ENCODE measurements at places on chromosomes 1 and 21.

- DNase-seq: no peak
Measured at GRCh38 chr1:7594714-7595295, 176.3 kb upstream of the VAMP3 start.

GRCh38 chr21:45698493-45699184 lies 55.1 kb downstream of the PCBP3 start:
- no peak for DNase-seq

GRCh38 chr1:82755671-82756070 lies 954.9 kb downstream of the ADGRL2 start:
- no peak for DNase-seq

GRCh38 chr1:203074610-203075009 lies 11.2 kb downstream of the MYOG start:
- no peak for DNase-seq

- DNase-seq: peak; percentile 24
Measured at GRCh38 chr1:2840036-2840809, 38.7 kb upstream of the TTC34 start.

GRCh38 chr1:248696774-248697173 lies 5.8 kb downstream of the OR14I1 start:
- DNase-seq: no peak

DNA sequence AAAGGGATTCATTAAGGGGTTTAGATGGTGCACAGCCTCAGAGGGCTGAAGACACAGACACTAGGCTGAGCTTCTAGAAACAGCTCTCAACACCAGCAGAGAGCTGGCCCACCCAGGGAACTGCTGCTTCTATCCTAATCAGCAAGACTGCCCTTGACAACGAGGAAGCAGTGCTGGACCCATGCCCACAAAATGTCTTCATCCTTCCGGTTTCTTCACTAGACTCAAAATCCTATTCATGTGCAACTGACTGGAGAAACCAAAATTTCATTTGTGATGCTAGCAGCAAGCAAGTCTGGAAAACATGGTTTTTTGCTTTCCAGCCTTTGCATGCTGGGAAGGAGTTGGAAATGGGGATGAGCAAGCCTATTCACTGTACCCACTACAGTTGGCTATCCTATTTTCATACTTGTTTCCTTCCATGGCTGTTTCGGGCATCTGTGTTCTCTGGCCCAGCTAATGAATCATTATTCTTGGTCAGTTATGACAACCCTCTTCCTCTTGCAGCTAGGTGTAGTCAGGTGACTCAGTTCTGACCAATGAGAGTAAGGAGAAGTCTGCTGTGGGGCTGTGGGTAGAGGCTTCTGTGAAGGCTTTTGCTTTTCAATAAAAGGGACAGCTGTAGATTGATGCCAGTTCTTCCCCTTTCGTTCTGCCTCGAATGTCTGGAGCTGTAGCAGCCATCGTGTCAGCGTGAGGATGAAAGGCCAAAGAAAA lies 14.6 kb upstream of the TMEM61 start:
- no peak for DNase-seq

- no peak for DNase-seq
Measured at GRCh38 chr1:22892789-22893188, 79.9 kb downstream of the LACTBL1 start.

DNA sequence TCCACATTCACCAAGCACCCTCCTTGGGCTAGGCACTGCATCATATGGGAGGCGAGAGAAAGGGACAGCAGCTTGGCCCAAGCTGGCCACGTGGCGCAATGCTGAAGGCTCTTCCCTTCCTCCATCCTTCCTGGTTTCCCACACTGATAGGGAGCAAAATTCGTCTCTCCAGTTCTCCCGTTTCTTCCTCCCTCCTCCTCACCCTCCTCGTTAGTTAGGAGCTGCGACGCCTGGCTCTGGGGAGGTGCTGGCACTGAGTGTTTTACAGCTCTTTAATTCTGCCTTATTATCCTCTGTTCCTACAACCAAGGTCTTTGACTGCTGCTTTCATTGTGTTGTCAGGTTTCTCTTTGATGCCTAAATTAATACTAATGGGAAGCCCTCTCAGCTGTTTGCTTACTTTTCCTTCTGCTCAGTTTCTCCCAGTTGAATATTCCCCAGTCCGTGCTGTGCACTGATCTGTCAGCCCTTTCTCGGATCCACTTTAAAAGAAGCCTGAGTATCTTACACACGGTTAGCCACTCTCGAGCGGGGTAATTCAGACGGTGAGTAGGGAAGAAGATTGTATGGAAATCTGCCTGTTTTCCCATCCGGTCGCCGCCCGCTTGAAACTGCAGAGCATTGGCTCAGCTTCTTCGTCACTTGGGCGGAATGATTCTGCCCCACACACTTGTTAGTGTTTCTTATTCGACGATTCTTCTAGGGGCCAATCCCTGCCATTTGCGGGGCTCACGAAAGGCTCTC lies 56.2 kb upstream of the SMYD2 start:
- DNase-seq: no peak

DNA sequence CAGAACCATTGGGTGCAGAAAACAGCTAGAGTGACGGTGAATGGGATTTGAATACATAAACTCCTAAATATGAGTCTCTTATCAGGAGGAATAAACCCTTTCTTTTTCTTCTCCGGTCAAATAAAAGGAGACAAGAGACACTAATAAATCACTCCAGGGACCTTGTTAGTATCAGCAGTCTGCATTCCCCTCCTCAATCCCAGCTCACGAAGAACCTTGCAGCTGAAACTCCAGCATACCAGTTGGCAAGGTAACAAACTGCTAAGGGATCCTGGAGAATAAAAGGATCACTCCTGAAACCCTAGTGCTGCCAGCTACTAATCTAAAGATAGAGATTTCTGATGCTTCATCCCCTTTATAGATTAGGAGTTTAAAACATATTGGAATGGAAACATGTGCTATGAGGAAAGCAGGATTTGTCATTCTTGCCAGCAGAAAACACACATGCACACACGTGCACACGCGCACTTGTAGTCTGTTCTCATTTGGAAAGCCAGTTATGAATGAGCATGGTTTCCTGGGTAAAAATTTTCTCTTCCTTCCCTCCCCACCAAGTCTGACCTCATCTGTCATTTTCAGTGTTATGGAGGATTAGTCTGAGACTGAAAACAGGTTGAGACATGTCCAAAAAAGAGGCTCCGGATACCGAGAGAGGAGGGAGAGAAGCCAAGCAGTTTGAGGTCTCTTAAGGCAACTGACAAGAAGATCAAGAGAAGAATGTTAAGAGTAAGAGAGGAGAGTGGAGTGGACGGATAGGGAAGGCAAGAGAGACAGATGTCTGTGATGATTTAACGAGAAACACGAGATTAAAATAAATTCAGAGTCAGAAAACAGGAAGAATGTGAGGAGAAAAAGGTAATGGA lies 10.9 kb downstream of the IER5 start:
- DNase-seq: no peak

- no peak for DNase-seq
Measured at GRCh38 chr1:157154291-157154690, 16.1 kb upstream of the ETV3 start.

GRCh38 chr1:236281198-236281653 lies 532 bp downstream of the ERO1B start:
- no peak for DNase-seq

- DNase-seq: no peak
Measured at GRCh38 chr1:37398096-37398495, 76.3 kb upstream of the ZC3H12A start.

DNA sequence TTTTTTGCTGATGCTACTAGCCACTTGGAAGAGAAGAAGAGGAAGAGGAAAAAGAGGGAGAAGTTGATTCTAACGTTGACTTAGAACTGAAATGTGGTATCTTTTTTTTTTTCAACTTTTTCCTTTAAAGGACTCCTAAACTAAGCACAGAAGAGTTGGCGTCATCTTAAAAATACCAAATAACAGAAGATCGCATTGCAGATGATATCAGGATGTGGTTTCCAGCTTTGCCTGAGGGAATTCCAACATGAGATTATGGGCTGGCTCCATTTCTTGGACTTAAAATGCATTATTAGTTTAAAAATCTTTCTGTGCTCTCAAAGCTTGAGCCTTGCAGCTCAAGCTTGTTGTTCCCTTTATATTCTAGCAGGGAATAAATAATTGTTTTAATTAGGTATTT lies 29.8 kb downstream of the WDR3 start:
- no peak for DNase-seq

GRCh38 chr1:72516264-72516663 lies 233.9 kb upstream of the NEGR1 start:
- DNase-seq: no peak

- DNase-seq: no peak
Measured at GRCh38 chr1:6927626-6928025, 142.4 kb downstream of the CAMTA1 start.

GRCh38 chr1:34842952-34843371 lies 16.6 kb downstream of the SMIM12 start:
- DNase-seq: no peak

- DNase-seq: peak; percentile 38
Measured at GRCh38 chr1:153922076-153922971, 448 bp downstream of the GATAD2B start.

DNA sequence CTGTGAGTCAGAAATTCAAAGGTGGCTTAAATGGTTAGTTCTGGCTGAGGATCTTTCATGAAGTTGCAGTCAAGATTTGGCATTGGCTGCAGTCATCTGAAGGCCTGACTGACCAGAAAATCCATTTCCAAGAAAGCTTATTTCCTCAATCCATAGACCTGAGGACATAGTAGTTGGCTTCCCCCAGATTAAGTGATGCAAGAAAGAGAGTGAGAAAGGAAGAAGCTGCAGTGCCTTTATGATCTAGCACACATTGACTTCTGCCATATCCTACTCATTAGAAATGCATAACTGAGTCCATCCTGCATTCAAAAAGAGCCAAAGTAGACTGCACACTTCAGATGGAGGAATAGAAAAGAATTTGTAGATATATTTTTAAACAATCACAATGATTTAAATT lies 222.6 kb downstream of the COL24A1 start:
- no peak for DNase-seq

DNA sequence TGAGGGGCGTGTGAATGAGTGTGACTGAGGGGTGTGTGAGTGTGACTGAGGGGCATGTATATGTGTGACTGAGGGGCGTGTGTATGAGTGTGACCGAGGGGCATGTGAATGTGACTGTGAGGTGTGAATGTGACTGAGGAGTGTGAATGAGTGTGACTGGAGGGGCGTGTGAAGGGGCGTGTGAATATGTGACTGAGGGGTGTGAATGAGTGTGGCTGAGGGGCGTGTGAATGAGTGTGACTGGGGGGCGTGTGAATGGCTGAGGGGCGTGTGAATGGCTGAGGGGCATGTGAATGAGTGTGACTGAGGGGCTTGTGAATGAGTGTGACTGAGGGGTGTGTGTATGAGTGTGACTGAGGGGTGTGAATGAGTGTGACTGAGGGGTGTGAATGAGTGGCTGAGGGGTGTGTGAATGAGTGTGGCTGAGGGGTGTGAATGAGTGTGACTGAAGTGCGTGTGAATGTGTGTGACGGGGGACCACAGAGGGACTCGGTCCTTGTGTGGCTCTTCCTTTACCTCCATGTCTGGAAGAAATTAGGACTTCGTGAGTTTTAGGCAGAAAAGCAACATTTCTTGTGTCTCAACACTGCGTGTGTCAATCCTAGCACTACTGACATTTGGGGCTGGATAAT lies 105.8 kb downstream of the GLIS1 start:
- DNase-seq: no peak

- no peak for DNase-seq
Measured at GRCh38 chr1:18959591-18959990, 3.1 kb upstream of the IFFO2 start.

DNA sequence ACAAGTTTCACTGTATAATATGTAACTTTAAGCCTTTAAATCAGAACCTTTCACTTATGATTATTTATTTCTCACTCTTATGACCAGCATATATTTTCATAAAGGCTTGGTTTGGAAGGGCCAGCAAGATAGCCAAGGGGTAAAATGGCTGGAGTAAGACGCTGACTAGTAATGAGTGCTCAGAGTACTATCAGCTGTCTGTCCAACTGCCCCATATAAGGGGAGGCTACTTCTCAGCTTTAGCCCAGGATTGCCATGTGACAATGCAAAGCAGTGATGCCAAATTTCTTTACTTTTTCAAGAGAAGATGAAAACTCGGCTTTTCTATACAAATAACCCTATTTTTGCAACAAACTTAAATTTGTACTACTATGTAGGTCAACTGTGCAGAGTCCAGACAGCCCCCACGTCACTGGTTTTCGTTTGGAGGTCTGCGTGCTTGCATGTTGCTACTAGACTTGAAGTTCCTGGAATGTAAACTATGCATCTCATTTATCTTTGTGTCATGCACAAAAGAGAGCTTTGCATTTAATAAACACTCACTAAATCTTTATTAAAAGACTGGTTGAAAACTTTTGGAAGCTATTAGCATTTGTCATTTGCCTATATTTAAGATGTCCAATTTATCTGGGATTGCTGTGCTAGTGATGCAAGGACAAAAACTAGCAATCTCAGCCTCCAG lies 110.4 kb downstream of the TNFSF18 start:
- no peak for DNase-seq

GRCh38 chr1:153929981-153930948 lies 7.5 kb upstream of the GATAD2B start:
- no peak for DNase-seq

DNA sequence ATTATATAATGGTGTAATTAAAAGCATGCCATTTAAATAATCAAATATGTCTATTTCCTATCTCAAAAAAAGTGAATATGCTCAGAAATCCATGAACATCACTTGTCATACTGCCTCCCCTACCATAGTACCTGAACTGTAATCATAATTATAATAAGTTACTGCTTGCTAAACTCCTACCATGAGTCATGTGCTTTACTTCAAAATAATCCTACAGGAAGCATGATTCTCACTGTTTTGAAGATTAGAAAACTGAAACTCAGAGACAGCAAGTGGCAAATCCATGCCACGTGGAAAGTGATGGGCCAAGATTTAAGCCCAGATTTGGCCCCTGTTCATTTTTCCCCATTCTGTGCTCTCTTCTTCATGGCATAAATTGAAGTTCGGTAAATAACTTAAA lies 5.2 kb downstream of the LRRC7 start:
- DNase-seq: no peak

DNA sequence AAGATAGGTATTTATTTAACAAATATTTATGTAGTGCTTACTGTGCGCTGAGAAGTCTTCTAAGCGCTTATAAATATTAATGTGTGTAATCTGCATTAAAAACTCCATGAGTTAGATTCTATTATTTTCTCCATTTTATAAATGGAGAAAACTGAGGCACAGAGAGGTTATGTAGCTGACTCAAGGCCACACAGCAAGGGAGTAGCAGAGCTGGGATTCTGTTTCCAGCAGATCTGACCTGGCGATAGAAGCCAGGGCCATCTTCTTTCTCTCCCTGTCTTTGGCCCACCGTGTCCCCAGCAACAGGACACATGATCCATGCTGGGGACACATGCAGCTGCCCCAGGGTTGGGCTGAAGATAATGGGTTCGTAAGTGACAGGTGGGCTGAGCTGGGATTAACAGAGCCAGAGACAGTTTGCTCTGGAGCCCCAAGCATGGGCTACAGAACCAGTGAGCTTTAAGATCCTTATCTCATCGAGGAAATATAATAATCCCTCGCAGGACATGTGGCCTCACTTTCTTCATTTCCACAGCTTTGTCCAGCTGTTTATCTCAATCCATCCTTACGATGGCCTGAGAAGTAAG lies 30.3 kb downstream of the IGSF21 start:
- no peak for DNase-seq
